Right renal pelvis (tissue), 4 donors: ENCODE measurements at places on chromosomes 1 and 21. TPM values are rescaled to one million over a fixed set of nuclear protein-coding genes. Genes with fewer than 3 reads are reported as not detected.

DNA sequence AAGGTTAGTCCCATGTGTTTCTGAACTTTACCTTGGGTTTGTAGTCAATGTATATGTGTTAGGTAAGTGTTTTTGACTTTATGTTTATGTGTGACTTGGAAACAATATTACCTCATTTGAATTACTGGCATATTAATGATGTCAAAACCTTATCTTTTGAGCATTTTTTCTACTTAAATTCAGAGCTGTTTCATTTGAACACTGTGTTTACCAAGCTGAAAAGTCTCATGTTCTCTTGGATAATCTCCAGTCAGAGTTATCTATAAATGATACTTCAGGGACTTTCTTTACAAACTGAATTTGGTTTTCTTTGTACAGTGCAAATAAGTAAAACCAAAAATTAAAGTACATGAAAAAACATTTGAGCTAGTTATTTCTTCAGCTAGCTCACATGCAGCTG, 30.0 kb downstream of the ADAMTS1 start:
- no peak for DNase-seq

DNA sequence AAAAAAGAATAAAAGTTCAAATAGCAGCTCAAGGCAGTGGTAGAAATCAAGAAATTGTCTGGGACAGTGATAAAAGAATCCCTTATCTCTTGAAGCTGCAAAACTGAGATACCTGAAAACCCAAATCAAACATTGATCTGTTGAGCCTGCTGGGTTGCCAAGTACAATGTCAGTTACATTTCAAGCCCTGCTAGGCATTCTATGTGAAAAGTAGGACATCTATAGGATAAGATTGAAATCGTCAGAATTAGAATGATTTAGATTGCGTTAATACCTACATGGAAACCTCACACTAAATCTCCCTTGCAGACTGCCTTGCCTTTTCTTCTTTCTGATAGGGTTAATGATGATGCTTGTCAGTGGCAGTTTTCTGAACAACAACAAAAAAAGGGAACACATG, 1684.4 kb upstream of the B3GALT2 start:
- no peak for DNase-seq

DNA sequence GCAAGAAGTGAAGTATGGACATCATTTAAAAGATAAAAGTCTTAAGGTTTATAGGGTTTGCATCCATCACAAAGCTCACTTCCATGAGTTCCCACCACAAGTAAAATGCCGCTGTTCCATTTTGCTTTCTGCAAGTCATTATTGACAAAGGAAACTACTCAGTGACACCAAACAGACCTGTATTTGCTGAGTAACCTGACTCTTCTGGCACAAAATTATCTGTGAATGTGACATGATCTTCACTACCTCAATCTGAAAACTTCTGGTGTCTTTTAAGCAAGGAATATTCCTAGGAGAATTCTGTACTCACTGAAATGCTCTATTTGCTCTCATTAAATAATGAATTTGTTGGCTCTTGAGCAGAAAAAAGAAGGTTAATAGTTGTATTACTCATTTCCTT, 1077.4 kb upstream of the ADGRL4 start:
- DNase-seq, result no peak

DNA sequence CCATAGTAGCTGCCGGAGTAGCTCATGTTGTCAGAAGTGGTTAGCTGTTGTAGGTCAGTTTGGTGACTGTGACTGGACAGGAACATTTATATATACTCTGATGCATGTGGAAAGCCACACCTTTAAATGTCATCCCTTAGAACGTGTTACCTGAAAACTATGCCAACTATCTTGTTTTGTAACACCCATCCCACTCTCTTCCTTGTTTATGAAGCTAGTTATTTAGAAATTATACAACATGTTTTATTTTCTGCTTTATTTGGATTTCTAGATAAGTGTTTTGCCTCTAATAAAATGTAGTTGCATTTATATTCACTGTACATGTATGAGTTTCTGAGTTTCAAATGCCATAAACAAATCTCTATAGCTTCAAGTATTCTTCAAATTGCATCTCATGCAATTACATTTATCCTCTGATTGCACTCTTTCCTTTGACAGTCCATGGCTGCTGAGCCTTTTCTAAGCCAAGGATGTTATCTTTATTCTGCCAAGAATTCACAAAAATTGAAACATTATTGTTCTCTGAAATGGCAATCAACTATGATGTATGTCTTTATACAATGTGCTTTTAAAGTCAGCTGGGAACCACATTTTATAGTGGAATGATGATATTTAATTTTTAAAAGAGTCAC, at the start of gene KRTAP19-7:
TSS of gene KRTAP19-7 (minus strand) at position 51 of the 632 bp plus-strand sequence. CDS start at position 26, 25 bp downstream.
- DNase-seq, result no peak

DNA sequence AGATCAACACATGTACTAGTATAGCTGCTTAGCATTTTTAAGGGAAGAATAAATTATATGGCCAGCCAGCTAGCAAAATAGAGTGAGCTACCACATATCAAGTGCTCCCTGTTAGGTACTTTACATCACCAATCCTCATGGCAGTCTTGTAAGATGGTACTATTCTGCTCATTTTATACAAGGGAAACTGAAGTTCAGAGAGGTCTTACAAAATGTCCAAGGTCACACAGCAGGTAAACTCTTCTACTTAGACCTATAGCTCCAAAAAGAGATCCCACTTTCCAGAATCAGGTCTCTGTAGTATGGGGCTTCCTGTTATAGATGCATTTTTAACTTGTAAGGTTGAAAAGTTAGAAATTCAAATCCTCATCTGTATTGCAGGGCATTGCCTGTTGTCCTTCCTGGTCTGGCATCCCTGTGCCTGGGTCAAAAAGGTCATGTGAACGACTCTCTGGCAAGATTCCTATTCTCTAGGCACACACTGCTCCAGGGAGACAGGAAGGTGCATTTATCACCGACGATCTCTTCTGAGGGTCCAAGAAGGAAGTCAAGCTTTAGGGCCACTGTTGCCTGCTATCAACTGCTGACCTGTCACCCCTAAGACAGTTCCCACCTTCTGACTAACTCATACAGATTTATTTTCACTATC, 41.1 kb downstream of the TRIT1 start:
- no peak for DNase-seq

Gene PEX19
- 83.0 TPM for polyA plus RNA-seq

Gene EPS8L3
- polyA plus RNA-seq, result 0.55 TPM
